ENCODE measurements at places on chromosomes 1 and 21.
A peak's percentile ranks its signal among the peaks of the same experiment; 100 is the strongest.

- no peak for DNase-seq
Observed at GRCh38 chr1:158969166-158969565, 37.8 kb downstream of the PYHIN1 start.

GRCh38 chr1:110872745-110873720 lies at the start of gene CD53:
Gene CD53, plus strand, starts transcription at chr1:110873148. Its CDS starts 18,261 bp downstream, at chr1:110891409.
- DNase-seq = peak; percentile 42

DNA sequence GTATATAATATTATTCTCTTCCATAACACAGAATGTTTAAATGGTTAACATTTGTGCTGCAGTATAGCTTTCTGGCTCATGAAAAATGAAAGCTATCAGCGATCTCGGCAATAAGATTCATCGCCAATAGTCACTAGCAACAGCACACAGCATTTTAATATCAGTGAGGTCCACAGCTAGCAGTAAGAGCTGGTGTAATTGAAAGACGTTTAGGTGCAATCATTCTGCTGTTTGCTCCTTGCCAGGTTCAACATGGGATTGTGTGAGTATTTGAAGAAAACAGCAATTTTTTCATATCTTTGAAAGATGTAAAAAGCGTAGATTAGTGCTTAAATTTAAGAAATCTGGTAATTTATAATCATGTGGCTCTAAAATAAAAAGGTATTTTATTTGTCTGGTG lies 20.1 kb downstream of the PRKACB start:
- DNase-seq = no peak

DNA sequence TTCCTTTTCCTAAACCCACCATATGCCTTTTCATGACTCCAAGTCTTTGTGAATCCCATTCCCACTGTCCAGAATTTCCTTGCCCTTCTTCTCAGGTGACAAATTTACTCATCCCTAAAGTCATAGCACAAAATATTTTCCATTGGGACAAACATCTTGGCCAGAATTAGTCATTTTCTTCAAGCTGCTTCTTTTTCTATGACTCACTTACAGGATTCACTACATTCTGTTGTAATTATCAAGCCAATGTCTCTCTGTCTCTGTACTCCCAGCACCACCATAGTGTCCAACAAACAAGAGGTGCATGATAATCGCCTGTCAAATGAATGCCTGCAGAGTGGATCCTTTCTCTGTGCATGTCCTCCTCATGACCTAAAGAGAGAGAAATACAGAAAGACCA lies 37.8 kb downstream of the SGIP1 start:
- DNase-seq = no peak

GRCh38 chr1:178263341-178263740 lies 169.4 kb downstream of the RASAL2 start:
- peak; percentile 14 for DNase-seq

DNA sequence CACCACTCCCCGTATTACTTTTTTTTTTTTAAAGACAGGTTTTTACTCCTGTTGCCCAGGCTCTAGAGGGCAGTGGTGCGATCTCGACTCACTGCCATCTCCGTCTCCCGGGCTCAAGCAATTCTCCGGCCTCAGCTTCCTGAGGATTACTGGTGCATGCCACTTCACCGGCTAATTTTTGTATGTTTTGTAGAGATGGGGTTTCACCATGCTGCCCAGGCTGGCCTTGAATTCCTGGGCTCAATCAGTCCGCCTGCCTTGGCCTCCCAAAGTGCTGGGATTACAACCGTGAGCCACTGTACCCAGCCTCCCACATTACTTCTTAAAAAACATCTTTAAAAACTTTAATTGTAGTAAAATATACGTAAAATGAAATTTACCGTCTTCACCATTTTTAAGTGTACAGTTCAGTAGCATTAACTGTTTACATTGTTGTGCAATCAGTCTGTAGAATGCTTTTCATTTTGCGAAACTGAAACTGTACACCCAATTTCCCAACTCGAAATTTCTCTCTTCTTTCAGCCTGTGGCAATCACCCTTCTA lies 77.0 kb downstream of the ZMYM4 start:
- no peak for DNase-seq

DNA sequence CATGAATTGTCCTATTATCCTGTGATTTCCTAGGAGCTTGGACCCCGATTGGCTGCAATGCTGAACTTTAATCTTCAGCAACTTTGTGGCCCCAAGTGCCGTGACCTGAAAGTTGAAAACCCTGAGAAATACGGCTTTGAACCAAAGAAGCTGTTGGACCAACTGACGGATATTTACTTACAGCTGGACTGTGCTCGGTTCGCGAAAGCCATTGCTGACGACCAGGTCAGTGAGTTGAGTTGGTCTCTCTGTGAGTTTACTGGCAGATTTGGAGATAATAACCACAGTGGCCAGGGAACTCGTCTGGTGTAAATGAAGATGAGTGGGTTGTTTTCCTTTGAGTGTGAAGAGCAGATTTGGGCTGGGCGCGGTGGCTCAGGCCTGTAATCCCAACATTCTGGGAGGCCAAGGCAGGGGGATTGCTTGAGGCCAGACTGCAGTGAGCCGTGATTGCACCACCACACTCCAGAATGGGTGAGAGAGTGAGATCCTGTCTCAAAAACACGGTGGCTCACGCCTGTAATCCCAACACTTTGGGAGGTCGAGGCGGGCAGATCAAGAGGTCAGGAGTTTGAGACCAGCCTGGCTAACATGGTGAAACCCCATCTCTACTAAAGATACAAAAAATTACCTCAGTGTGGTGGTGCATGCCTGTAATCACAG lies 39.1 kb upstream of the KIF1B start:
- no peak for DNase-seq

DNA sequence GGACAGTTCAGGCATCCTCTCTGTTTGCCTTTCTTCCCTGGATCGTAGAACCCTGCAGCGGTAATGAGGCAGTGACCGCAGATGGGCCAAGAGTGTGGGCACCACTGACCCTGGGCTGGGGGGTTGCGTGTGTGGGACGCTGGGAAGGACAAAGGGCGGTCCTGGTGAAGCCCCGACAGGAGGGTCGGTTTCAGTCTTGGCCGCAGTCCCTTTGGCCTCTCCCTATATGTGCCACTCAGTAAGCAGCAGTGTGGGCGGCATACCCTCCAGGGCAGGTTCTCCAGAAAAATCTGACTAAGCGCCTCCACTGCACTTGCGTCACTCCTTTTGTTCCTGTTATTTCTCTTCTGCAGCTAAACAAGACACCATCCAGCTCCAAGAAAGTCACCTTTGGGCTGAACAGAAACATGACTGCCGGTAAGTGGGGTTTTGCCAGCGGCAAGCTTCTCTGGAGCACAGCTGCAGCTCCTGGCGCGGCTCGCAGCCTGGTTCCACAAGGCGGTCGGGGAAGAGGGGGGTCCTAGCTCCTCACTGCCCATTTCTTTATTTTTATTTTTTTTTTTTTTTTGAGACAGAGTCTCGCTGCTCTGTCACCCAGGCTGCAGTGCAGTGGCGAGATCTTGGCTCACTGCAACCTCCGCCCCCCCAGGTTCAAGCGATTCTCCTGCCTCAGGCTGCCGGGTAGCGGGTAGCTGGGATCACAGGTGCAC lies 27.7 kb upstream of the PDXK start:
- DNase-seq = no peak

GRCh38 chr1:244063498-244063897 lies 12.4 kb downstream of the ZBTB18 start:
- DNase-seq = no peak

DNA sequence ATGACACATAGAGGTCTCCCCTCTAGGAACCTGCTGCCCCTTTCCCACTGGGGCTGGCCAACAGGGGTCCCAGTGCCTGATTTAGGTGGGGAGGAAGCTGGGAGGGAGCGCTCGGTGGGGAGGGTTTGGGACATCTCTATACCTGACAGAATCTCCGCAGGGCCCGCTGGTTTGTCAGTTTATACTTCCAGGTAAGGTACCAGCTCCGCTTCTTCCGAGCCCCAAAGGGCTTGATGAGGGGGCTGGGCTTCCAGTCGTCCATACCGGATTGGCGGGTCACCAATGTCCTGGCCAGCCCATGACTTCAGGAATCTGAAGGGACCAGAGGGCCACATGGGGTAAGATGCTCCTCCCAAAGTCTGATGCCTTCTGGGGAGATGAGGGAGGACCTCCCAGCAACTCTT lies 672 bp downstream of the POMGNT1 start:
- no peak for DNase-seq

DNA sequence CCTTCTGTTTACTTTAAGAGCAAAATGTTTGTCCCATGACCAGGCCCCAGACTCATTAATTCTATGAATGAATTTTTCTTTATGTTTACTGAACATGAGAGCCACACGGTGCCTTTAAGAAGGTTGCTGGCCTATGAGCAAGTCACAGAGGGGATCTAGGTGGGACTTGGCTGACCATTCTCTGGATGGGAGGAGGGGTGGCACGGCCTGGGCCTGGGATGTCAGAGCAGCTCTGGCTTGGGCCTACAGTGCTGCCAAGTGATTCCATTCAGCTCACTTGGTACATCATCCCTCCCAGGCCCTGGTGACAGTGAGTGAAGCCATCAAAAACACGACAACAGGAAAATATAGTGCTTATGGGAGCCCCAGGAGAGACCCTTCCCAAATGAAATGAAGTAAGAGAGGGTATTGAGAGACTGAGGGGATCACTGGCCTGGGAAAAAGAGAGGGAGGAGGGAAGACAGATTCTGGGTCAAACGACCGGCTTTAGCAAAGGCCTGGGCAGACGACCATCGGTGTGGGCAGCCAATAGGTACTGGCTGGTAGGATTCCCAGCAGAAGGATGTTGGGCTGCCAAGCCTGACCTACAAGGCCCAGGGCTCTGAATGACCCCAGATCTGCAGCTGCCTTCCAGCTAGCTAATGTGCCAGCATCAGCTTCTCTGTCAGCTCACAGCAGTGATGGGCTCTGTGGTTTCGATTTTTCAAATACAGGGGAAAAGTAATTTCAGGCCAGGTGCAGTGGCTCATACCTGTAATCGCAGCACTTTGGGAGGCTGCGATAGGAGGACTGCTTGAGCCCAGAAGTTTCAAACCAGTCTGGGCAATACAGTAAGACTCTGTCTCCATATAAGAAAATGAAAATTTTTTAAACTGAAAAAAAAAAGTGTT lies 3.3 kb downstream of the TMEM53 start:
- DNase-seq = no peak

DNA sequence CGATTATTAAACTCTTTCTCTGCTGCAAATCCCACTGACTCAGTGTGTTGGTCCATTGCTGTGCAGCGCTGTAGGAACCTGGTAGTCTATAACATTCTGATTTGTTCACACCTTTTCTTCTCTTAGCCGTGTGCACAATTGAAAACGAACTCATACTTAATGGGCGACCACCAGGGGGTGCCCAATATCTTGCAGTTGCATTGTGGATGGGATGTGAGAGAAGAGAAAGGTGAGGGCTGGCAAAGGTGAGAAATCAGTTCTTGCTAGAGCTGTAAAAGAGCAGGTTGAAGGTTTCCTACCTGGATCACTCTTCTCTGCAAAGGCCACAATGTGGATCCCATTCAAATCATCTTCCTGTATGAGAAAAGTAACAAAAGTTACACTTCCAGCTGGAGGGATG lies 51.0 kb downstream of the CASQ2 start:
- DNase-seq = no peak

GRCh38 chr1:18668750-18669404 lies 38.2 kb downstream of the PAX7 start:
- DNase-seq = no peak

- DNase-seq = peak; percentile 43
Observed at GRCh38 chr1:161071886-161072371, 2.2 kb upstream of the ARHGAP30 start.

DNA sequence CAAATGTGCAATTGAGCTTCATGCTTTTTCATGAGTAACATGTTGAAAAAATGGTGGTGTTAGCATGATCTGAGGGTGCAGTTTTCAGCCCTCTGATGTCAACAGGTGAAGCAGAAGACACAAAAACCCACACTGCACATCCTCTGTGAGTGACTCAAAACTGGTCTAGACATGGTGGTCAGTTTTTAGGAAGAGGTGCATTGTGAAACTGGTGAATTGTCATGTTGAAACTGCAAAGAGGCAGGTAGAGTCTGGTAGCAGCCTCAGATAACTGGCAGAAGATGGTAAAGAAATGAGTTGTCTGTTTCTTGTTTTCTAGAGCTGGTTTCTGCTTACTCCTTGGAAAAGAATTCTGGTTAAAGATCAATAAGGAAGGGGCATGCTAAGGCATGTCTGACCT lies 97.3 kb upstream of the HMCN1 start:
- DNase-seq = peak; percentile 75

- DNase-seq = no peak
Observed at GRCh38 chr1:222557148-222557547, 9.2 kb upstream of the HHIPL2 start.

DNA sequence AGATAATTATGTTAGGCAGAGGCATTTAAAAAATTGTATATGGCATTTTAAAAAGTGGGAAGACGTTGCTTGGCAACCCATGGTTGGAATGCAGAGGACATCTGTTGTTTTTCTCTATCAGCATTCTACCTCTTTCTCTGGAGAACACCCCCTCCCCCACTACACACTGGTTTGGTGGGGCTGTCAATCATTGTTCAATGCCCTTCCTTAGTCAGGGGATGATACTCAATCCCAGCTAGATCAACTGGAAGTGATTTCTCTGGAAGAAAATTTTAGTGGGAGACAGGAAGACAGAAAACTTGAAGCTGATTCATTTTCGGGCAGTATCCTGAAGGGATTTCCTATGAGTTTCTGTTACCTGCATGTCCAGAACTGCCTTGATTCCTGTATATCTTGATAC lies 35.7 kb upstream of the CAP1 start:
- no peak for DNase-seq

GRCh38 chr1:221085701-221086375 lies 206.6 kb downstream of the HLX start:
- no peak for DNase-seq

GRCh38 chr1:213953806-213954205 lies 34.0 kb upstream of the PROX1 start:
- DNase-seq = no peak

DNA sequence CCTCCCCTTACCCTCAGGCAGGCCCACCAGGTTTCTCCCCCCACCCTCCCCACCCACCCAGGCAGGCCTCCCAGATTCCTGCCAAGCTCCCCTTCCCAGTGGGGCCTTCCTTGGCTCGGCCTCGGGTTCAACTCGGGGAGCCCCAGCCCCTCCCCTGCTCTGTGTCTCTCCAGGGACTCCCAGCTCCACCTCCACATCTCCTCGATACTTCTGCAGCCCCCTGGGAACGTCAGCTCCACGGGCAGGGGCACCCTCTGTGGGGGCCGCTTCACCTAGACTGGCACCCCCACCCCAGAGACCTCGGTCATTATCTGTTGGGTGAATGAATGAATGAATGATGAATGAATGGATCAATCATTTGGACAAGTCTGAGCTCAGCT lies 775 bp downstream of the MMEL1 start:
- DNase-seq = no peak

All from T-helper 2 cell treated with Interferon-gamma antibody and Interleukin-4, amounts not matched to agents 5 μg/mL and 100 μg/mL, for 36 hours (primary cell).